ENCODE measurements at places on chromosomes 2 and 18. TPM values are rescaled to one million over a fixed set of nuclear protein-coding genes. Genes with fewer than 3 reads are reported as not detected.

ATP6V1B1 gene
- 0.63 TPM for total RNA-seq

ASXL3 gene
- total RNA-seq: 16.8 TPM

AQP12B gene
- not detected for total RNA-seq

GALNT5 gene
- 23.4 TPM for total RNA-seq

PLGLB2 gene
- total RNA-seq: 3.9 TPM

PDE1A gene
- 49.9 TPM for total RNA-seq

IL36B gene
- not detected for total RNA-seq

SLC66A3 gene
- total RNA-seq: 39.4 TPM

SERPINB2 gene
- not detected for total RNA-seq

CAPN14 gene
- 0.42 TPM for total RNA-seq

MC2R gene
- total RNA-seq: not detected

- no peak for DNase-seq
Measured at GRCh38 chr18:78859686-78860085, 119.9 kb upstream of the SALL3 start.

DNA sequence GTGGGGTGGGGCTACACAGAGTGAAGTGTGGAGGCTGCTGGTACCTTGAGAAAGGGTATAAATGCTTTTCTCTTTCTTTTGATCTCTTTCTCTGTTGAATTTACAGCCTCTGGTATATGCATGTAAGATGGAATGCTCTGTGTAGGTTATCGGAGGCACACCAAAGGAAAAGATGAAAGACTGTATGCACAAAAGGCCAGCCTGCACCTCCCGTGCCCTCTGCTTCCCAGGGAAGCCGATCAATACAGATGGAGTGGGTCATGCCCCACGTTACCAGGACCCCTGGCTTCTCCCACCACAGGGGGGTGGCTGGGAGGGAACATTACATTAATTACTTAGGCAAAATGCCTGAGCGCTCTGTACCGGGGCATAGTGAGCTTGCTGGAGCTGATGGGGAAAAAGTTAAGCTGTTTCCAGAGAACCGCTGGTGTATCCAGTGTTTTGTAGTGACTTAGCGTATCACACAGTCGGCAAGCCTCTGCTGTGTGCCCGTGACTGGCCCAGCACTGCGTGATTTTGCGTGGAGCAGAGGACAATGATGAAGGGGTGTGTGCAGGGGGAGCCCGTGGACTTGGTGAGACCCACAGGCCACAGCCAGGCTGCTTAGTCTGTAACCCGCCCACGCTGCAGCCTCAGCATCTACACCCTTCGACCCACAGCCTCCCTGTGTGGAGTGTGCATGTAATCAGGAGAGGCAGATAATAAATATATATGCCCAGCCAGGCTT is 8.0 kb downstream of the ALLC start:
- DNase-seq: no peak

DNA sequence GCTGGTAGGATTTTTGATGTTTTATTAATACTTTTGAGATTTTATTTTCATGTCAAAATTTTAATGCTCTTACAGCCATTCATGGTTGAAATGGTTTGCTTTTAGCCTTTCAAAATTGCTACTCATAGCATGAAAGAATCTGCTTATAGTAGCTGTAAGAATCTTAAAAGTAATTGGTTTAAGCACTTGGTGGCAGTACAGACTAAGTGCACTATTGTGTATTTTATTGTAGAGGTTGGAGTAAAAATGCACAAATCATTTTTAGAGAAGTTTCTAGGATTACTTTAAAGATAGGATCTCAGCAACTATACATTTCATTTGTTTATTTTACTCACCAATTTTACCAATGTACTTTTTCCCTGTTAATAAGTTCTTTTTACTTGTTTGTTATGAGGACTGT is 205.8 kb downstream of the SPAG16 start:
- no peak for DNase-seq

DNA sequence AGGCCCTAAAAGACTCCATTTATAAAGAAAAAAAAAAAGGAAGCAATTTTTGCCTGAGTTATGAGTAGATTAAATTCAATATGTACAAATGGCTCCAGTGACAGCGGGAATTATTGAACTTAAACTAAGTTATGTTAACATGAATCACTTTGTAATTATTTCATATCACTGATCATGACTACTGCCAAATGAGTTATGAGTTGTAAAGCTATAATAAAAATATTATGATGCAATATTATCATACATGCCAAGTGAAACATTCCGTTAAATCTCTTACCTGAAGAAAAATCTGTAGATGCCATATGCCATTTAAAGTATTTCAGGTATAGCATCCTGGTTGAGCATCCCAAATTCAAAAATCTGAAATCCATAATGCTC is 217.5 kb downstream of the DLGAP1 start:
- no peak for DNase-seq

DNA sequence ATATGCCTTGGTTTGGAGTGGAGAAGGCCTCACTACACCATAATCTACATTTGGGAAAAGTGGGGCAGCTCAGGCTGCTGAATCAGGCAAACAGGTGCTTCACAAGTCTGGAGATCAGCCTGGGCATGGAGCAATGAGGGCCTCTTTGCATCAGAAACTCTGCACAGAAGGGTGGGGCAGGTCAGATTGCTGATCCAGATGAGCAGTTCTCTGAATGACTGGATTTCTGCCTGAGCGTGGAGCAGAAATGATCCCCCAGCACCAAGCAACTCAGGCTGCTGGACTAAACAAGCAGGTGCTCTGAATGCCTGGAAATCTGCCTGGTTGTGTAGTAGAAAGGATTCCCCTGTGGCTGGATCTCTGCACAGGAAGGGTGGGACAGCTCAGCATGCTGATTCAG is 605.3 kb upstream of the ZNF804A start:
- no peak for DNase-seq

GRCh38 chr2:122209377-122209776 is 453.9 kb downstream of the TSN start:
- DNase-seq: no peak

GRCh38 chr2:117770730-117771129 is 43.8 kb upstream of the DDX18 start:
- DNase-seq: no peak

DNA sequence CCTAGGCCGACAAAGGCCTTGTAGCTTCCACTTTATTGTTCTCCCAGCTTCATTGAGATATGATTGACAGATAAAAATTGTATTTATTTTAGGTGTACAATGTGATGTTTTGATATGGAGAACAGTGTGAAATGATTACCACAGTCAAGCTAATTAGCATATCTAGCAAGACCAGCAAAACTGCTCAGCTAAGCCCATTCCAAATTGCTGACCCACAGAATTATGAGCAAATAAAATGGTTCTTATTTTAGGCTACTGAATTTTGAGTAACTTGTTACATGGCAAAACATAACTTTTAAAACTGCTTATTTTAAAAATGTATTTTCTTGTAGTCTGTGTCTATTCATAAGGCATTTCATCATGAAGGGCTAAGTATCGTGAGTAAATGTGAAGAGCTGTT is 8.6 kb upstream of the SELENOI start:
- no peak for DNase-seq

DNA sequence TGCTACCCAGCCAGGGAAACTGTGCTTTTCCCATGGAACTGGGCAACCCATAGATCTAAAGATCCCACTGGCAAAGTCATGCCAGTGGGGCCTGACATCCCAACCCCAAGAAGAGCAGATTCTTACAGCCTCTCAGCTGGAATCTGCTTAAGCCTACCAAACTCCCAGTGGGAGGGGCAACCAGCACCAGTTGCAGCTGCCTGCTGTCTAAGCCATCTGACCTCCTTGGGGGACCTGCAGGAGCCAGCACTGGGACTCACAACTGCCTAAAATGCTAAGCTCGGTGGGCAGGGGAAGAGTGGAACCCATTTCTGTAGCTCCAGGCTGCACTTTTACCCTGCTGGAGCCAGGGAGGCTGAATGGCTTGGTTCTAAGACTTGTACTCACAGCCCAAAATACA is 770.7 kb upstream of the SLC8A1 start:
- no peak for DNase-seq

- DNase-seq: no peak
Measured at GRCh38 chr2:9757501-9758264, 85.6 kb upstream of the TAF1B start.

DNA sequence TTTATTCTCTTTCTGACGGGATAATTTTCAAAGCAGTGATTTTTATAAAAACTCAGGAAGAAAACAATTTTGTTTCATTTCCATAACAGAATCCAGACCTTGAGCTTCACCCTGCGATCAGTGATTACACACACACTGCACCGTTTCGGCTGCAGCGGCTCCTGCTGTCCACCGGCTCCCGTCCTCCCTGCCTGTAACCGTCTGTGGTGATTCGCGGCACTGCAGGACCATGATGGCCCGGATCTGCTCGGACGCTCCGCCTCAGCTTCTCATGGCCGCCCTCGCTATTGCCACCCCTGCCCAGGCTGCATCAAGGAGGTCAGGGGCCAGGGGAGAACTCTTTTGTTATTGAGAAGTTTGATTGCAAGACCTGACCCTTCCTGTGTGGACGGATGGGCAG is 246.1 kb downstream of the TWIST2 start:
- DNase-seq: no peak

- no peak for DNase-seq
Measured at GRCh38 chr18:49041435-49042245, 90.9 kb upstream of the SMAD7 start.

- DNase-seq: no peak
Measured at GRCh38 chr2:22991844-22992243, 393.1 kb upstream of the KLHL29 start.

DNA sequence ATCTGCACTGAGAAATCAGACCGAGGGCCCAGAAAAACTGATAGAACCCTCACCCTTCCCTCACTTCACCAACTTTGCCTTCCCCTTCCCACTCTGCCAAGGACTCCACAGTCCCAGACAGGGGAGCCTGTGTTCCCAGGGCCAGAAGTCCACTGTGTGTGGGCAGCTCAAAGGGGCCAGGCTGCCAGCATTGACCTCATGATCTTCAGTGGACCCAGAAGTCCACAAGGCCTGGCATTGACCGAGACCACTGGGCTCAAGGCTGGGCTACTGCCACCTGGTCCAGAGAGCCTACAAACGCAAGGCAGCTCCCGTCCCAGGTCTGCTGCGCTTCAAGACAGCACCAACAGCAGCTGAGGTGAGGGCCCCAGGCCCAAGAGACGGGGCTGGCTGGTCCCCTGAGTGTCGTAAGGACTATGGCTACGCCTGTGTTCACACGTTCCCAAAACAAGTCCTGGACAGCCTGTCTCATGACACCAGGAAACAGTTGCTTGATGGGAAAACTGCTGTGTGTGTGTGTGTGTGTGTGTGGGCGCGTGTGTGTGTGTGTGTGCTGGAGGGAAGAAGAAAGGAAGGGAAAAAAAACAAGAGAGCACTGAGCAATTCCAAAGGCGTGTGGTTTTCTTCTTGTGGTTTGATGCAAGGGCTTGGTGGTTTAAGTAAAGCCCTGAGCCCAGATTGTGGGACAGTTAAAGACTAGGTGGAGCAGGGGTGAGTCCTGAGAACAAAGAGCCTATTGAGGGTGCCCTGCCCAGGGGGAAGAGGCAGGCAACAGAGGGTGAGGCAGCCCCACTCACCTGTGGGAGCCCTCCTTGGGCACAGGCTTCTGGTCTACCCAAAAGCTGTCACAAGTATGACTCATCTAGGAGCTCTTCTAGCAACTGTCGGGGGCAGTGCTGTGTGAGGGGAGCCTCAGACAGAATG is 46.6 kb upstream of the ZBTB7C start:
- DNase-seq: no peak

DNA sequence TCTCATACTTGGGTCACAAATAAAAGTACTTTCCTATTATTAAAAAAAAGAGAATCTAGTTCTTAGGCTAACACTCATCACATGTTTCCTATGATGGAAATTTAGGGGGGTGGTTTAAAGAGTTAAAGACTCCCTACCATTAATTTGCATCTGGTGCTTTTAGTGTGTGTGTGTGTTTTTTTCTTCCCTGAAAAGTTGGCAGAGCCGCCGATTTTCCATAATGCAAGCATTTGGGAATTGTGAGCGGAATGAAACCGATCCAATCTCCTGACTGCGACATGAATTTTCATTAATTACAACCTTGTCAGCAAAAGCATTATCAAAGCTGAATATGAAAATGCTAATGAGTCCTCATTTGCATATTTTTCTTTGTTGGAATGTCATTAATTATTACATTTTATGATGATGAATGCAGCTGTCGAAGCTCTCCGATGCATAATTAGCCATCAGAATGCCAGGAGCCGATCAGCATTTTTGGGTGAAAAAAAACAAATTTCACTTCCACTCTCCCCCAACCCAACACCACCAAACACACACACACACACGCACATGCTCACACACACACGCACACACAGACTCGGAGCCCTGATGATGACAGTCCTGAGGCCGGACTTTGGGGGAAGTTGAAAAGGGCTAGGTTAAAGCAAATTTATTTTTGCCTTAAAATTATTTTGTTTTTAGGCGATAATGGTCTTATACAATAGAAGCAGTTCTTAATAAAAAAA is 165.4 kb downstream of the TCF4 start:
- DNase-seq: no peak

- no peak for DNase-seq
Measured at GRCh38 chr2:155958834-155959233, 373.7 kb downstream of the NR4A2 start.

- no peak for DNase-seq
Measured at GRCh38 chr2:20186855-20187187, 38.1 kb downstream of the SDC1 start.

GRCh38 chr2:221501210-221501882 is 70.8 kb downstream of the EPHA4 start:
- DNase-seq: no peak

DNA sequence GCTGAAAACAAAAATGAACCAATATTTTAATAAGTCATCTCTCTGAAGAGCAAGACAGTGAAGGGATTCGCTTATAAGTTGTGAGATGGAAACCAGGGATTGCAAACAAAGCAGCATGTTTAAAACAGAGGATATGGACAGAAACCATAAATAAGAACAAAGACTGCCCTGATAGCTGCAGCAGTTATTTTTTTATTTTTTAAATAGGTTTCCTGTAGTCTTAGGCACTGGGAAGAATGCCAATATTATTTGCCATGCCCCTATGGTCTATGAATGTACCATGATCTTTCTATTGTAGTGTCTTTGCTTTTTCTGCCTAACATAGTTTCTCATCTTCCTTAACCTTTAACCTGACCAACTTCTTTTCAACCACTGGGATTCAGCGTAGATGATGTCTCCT is 1334.0 kb upstream of the NRXN1 start:
- no peak for DNase-seq

Data from urinary bladder (tissue), 4 donors.